ENCODE measurements at places on chromosomes 7 and 10. TPM values are rescaled to one million over a fixed set of nuclear protein-coding genes. Genes with fewer than 3 reads are reported as not detected.

The ZKSCAN1 gene
- polyA plus RNA-seq: 28.9 TPM

The EMX2 gene
- 0.27 TPM for polyA plus RNA-seq

DNA sequence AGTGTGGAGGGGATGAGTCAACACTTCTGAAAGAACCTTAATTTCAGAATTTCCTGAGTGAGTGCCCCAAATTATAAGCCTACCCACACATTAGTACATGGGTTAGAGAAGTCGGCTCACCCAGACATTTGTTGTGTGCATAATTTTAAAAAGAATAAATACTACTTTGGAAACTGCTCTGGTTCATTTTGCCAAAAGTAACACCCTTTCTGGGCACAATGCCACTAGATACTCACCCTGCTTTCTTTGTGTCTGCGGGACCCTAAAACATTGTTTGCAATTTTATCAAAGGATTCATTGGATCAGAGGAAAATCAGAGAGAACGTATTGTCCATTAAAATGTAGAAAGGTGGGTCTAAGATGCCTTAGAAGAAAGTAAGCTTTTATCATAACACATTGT lies 245.5 kb upstream of the NRP1 start:
- no peak overlapping the region for H3K27ac ChIP-seq
- H3K27me3 ChIP-seq: no peaks in the 10 kb centered on the region
- no peak overlapping the region for H3K4me3 ChIP-seq
- no peaks in the 10 kb centered on the region for H3K36me3 ChIP-seq

The RFC2 gene
- polyA plus RNA-seq: 11.4 TPM

The ANKRD30A gene
- not detected for polyA plus RNA-seq

The NUB1 gene
- 23.6 TPM for polyA plus RNA-seq

DNA sequence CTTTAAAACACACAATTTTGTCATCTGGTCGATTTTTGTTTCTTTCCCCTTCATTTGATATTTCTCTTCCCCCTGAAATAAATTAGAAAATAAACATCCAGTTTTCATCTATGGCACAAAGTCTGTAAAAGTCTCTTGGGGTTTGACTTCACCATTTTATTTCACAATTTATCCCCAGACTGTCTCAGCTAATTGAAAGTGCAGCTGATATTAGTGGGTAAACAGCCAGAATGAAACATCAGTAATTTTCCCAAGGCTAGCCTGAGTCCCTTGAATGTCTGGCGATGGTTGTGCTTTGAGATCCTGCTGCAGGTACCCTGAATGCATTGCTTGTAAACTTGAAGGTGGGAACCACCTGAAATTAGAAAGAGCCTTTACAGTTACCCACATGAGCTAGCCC lies 60.6 kb upstream of the NEBL start:
- H3K27ac ChIP-seq: no peak overlapping the region
- no peaks in the 10 kb centered on the region for H3K36me3 ChIP-seq
- no peak overlapping the region for H3K4me3 ChIP-seq
- H3K27me3 ChIP-seq: no peaks in the 10 kb centered on the region
- H3K4me1 ChIP-seq: no peaks in the 10 kb centered on the region

The SOSTDC1 gene
- not detected for polyA plus RNA-seq

- peak overlapping the region; percentile 93 for H3K4me3 ChIP-seq
- H3K27ac ChIP-seq: no peak overlapping the region
- no peak for DNase-seq
- peaks cover 9% of the 10 kb centered on the region for H3K4me1 ChIP-seq
- H3K27me3 ChIP-seq: no peaks in the 10 kb centered on the region
- no peaks in the 10 kb centered on the region for H3K36me3 ChIP-seq
These were observed 1.6 kb downstream of the CAPZA2 start for GRCh38 chr7:116863936-116864500.

DNA sequence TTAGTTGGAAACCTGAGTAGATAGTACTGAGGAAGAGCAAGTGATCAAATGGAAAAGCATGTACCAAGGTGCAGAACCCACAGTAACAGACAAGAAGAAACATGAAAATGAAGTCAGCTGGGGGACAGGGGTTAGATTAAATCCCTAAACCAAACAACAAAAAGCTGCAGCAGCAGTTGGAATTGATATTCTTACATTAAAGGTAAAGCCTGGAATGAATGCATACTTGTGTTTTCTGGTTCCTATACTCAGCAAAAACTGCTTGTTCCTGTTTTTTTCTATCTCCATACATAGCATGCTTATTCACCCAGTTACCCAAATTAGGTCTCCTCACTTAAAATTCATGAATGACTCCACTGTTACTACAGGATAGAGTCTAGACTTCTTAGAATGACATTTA lies 92.4 kb downstream of the TPST1 start:
- H3K4me3 ChIP-seq: no peak overlapping the region
- no peak for DNase-seq
- H3K27me3 ChIP-seq: no peaks in the 10 kb centered on the region
- no peaks in the 10 kb centered on the region for H3K36me3 ChIP-seq
- no peak overlapping the region for H3K27ac ChIP-seq

DNA sequence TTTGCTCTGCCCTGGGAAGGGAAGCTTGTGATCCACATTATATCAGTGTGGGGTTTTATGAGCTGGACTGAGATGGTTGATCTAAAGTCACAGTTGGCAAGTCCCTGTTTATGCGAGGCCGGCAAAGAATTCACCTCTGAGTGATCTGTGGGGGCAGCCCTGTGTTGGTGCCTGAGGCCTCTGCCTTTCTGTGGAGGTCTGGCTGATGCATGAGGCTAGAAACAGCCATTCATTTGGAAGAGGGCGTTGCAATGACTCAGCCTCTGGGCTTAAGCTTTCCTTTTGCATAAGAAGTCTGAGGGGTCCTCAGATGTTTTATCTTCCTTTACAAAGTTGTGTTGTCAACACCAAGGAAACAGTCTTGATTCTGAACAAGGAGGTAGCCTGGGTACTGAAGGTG lies 126.9 kb downstream of the MGMT start:
- DNase-seq: no peak
- H3K27me3 ChIP-seq: no peaks in the 10 kb centered on the region
- H3K4me3 ChIP-seq: no peak overlapping the region
- no peak overlapping the region for H3K27ac ChIP-seq

The MSMB gene
- 0.84 TPM for polyA plus RNA-seq

- no peaks in the 10 kb centered on the region for H3K27me3 ChIP-seq
- H3K4me1 ChIP-seq: no peaks in the 10 kb centered on the region
- H3K27ac ChIP-seq: no peak overlapping the region
- H3K4me3 ChIP-seq: no peak overlapping the region
- no peaks in the 10 kb centered on the region for H3K36me3 ChIP-seq
- no peak for DNase-seq
These were observed 67.5 kb downstream of the ATXN7L1 start for GRCh38 chr7:105808703-105809590.

The SPDYE16 gene
- 0.61 TPM for polyA plus RNA-seq

The RBP3 gene
- not detected for polyA plus RNA-seq

DNA sequence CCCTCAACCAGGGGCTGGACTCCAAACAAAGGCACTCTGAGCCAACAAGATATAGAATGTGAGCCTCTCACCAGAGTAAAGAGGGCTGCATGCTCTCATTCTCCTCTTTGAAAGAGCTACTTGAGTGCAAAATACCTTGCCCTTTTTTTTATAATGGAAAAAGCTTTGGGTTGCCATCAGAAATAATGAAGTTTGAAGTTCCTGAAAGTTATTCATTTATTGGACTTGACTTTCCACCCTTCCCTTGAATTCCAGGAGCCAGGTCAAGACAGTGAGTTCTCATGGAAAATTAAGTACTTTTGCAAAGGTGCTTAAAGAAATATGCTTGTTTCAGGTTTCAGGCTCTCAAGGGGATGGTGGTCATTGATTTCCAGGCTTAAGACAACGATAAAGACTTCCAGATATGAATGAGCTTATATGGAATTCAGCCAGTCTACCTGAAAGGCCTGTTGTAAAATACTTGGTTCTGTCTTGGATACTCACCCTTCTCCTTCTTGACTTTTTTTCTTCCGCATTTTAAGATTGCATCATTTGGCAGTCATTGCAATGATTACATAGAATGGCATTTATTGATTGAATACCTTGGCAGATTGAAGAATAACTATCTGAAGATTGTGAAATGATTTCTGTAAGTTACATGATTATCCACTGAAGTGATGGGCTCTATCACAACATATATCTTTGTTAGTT lies 696.4 kb downstream of the INHBA start:
- no peaks in the 10 kb centered on the region for H3K36me3 ChIP-seq
- H3K4me3 ChIP-seq: no peak overlapping the region
- DNase-seq: no peak
- H3K27ac ChIP-seq: no peak overlapping the region

The ATP6V0E2 gene
- 27.3 TPM for polyA plus RNA-seq

The FFAR4 gene
- 0.57 TPM for polyA plus RNA-seq

DNA sequence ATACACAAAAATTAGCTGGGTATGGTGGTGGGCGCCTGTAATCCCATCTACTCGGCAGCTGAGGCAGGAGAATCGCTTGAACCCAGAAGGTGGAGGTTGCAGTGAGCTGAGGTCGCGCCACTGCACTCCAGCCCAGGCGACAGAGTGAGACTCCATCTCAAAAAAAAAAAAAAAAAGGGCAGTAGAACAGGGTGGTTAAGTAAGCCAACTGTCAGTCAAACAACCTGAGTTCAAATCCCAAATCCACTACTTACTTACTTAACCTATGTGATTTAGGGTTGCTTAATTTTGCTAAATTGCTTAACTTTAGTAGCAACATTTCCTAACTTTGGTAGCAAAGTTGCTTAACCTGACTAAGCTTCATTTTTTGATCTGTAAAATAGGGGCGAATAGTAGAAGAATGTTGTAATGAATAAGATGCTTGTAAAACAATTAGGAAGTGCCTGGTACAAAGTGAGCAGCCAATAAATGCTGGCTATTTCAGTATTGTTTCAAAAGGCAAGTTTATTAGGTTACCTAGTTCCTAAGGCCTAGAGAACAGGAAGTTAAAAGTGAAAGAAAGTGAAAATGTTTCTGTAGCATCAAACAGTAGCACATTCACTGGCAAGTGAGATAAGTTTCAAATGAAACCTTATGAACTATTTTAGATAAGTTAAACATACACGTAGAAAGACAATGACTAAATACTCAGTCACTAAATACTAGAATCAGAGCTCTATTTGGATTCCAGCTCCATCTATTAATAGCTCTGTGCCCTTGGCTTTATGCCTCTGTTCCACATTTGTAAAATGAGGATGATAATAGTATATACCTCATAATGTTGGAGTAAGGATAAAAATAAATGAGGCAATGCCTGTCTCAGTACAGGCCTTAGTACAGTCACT lies 64.3 kb downstream of the HOXA1 start:
- H3K36me3 ChIP-seq: no peaks in the 10 kb centered on the region
- DNase-seq: no peak
- H3K4me3 ChIP-seq: no peak overlapping the region
- H3K4me1 ChIP-seq: no peaks in the 10 kb centered on the region
- no peaks in the 10 kb centered on the region for H3K27me3 ChIP-seq

DNA sequence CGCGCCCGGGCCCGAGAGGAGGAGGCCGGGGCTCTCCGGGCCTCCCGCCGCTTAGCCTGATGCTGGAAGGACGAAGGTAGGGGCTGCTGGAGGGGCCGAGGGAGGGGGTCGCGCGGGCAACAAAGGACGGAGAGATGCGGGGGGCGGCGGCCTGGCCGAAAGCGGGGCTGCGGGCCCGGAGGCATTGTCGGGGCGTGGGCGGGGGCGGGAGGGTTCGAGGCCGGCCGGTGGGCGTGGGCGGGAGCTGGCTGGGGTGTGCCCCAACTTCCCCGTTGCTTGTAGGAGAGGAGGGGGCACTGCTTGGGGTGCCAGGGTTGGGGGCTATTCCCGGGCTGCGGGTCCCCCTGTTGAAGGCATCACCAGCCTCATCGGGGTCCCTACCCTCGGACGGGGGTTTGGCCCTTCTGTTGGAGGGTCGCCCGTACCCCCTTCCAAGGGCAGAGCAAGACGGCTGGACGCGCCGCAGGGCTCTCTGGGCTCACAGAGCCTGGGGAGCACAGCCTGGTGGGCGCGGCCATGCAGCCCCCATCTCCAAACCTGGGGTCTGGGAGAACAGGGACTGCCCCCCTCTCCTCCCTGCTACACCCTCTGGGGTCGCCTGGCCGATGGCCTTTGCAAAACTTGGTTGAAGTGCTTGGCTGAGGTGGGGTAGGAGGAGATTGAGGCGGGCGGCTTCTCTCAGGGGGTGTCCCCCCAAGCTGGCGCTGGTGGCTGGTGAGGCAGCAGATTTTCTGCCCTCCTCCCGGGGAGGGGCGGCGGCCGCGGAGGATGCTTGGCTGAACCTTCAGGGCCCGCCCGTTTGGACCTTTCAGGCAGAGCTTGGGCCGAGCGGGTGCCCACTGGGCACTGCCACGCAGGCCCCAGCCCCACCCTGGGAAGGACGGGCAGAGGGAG lies 699 bp downstream of the CLIP2 start:
- H3K4me1 ChIP-seq: peaks cover 23% of the 10 kb centered on the region
- DNase-seq: peak; percentile 78

DNA sequence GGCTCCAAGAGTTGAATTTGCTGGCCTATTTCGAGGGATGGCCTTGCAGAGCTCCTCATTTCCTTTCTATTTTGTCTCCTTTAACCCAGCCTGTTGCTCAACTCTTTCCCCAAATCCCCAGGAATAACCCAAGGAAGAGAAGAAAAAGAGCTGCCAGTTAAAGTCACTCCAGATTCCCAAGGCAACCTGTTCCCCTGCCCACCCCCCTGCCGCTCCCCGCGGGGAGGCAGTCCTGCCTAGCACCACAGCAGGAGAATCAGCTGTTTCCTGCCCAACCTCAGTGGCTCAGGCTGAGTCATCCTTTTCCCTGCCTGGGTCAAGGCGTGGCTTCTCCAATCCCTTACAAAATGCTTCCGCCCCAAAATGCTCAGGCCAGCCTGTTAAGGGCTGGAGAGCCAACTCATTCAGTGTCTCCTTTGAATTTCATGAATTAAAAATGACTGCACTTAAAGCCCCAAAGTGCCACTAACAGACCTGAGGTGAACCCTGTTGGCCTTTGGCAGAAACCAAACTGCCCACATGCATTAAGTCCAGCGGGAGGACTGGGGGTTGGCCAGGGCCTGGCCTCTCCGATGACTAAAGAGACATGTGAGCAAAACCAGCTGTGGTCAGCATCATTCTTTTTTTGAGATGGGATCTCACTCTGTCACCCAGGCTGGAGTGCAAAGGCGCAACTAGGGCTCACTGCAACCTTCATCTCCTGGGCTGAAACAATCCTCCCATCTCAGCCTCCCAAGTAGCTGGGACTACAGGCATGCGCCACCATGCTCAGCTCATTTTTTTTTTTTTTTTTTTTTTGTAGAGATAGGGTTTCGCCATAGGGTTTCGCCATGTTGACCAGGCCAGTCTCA lies 83.2 kb upstream of the KIF5B start:
- DNase-seq: peak; percentile 41
- H3K27ac ChIP-seq: peak overlapping the region; percentile 66
- H3K4me3 ChIP-seq: no peak overlapping the region
- H3K27me3 ChIP-seq: no peaks in the 10 kb centered on the region
- H3K4me1 ChIP-seq: no peaks in the 10 kb centered on the region
- H3K36me3 ChIP-seq: no peaks in the 10 kb centered on the region

Measured in pancreas (tissue), 10 donors.